Erythroblast (primary cell): ENCODE measurements at places on chromosomes 4 and X.

GRCh38 chr4:38672074-38672396 lies 8.0 kb downstream of the KLF3 start:
- DNase-seq: peak; percentile 58

GRCh38 chr4:153521999-153522801 lies 56.0 kb downstream of the TMEM131L start:
- no peak for DNase-seq

DNA sequence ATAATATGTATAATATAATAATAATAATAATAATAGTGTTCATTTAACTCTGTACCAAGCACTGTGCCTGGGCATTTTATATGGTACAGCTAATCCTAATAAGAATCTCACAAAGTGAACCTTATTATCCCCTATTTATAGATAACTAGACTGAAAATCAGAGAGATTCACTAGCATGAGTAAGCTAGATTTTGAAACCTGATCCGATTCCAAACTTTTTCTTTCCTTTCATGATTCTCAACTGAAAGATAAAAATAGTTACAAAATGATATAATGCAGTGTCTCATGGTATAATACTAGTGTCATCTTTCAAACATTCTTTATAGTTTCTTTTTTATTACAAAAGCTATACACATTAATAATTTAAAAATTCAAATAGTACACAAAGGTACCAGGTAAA lies 55.9 kb upstream of the RNF128 start:
- DNase-seq: no peak

DNA sequence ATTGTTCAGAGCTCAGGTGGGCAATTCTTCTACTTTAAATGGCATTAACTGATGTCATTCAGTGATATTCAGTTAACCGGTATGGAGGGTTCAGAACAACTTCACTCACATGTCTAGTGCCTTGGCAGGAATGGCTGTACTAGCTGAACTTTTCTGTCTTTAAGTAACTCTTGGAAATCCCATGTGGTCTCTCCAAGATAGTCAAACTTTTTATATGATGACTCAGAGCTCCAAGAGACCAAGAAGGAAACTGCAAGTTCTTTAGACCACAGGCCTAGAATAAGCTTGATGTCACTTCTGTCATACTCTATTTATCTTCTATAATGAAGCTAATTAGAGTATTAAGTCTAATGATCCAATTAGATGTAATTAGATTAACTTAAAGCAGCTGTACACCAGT lies 24.9 kb downstream of the LHFPL1 start:
- no peak for DNase-seq

DNA sequence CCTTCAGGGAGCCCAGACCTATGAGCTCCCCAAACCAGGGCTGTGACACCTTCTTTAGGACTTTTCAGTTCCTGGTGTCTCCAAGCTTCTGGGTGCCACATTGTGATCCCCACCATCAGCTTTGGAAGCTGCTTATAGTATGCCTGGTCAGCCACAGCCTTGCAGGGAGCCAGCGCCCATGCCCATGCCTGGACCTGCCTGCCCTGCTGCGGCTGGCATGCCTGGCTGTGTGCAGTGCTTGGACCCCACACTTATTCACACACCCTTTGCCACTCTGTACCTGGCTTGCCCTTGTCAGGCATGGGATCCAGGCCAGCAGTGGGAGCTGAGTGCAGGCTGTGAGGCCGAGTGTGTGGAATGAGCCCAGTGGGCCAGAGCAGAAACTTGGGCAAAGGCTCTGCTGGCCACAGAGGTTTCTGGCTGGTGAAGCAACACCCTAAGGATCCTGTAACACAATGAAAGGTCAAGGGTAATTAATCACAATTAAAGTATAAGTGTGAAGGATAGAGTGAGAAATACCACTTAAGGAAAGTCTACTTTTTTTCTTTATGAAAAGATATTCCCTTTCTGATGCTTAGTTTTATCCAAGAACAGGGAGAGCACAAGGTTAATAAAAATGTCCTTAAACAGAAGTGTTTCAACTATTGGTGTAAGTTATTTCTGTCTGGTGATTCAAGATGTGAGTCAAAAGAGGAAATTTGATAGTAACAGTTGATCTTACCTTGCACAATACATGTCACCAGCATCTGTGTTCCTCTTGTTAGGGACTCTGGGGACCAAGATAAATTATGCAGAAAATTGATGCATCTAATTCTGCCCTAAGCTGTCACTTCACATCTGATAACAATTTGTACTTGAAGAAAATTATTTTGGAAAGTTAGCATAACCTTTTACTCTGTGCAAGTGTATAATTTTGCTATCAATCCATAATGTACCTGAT lies 161.8 kb downstream of the FAM47A start:
- no peak for DNase-seq

GRCh38 chr4:78585633-78586032 lies 34.1 kb downstream of the ANXA3 start:
- no peak for DNase-seq

DNA sequence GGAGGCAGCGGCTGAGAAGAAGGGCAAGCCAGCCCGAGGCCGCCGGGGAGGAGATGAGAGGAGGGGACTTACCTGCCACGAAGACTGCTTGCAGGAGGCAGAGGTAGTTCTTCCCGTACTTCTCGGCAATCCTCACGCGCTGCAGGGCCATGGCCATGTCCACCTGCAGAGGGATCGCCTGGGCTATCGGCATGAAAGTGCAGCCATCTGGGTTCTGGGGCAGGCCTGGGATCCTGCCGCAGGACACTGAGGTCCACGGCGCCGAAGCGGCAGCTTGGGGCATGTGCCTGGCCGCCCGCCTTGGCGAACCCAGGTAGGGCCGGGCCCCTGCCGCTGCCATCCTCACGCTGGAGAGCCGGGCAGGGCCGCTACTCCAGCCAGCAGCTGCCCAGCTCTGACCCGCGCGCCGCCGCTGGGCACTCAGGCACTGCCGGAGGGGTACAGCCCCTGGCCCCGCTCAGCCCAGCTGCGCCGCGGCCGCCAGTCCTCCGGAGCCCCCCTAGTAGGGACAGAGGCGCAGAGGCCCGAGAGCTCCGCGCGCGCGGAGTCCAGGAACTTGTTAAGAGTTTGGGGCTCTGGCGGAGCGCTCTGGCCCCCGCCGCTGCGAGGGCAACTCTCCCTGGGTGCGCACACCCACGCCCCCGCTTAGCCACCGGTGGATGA lies 16.0 kb downstream of the MCF2 start:
- no peak for DNase-seq

DNA sequence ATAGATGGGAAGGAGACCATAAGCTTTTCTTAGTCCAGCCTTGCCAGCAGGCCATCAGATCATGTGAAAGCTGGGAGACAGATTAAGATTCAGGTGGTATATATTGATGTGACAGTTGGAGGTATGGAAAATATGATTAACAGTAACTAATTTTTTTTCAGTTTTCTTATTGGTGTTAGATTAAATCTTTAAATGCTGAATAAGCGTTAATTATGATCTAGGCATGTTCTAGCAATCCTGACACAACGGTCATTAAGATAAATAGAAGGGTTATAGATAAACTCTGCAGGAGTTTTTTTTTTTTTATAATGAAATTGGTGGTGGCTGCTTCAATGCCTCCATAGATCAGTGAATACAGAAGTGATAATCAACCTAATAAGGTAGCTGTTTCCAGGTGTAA lies 649.5 kb upstream of the TENM3 start:
- DNase-seq: no peak

GRCh38 chr4:62706423-62706822 lies 1506.3 kb downstream of the ADGRL3 start:
- DNase-seq: no peak

DNA sequence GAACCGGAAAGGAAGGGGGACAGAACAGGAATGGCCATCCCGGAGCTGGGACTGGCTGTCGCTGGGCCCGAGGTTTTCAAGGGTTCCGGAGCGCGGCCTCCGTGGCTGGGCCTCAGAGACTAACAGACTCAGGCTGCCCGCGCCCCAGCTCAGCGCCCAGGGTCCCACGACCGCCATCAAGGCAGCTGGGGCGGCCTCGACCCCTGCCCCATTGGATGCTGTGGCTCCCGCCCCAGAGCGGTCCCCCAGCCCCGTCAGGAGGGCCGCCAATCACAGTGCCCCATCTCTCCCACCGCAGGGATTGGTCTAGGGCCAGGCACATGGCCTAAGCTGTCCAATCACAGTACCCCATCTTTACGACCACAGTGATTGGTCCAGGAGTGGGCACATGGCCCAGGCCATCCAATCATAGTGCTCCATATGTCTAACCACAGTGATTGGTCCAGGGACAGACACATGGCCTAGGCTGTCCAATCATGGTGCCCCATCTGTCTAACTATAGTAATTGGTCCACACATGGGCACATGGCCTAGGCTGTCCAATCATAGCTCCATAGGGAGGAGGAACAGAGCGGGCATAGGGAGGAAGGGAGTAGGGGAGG lies 105.3 kb upstream of the NKX1-1 start:
- peak; percentile 31 for DNase-seq

- DNase-seq: no peak
These were observed 528.7 kb downstream of the TMA16 start for GRCh38 chr4:164023214-164023613.

- DNase-seq: no peak
These were observed 175.1 kb downstream of the PARM1 start for GRCh38 chr4:75107755-75108612.

DNA sequence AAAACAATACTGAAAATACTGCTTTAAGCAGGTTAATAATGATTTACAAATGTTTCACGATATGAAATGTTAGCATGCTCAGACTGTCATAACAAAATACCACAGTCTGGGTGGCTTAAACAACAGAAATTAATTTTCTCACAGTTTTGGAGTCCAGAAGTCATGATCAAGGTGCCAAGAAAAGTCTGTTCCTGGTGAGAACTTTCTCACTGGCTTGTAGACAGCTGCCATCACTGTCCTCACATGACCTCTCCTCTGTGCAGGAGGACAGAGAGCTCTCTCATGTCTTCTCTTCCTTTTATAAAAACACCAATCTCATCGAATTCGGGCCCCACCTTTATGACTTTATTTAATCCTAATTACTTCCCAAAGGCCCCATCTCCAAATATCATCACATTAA lies 426.7 kb downstream of the KLHL13 start:
- no peak for DNase-seq

GRCh38 chr4:83025563-83025962 lies 9.4 kb upstream of the COPS4 start:
- no peak for DNase-seq

GRCh38 chr4:134073711-134074110 lies 127.9 kb downstream of the PABPC4L start:
- no peak for DNase-seq

- DNase-seq: no peak
These were observed 199.9 kb upstream of the NEIL3 start for GRCh38 chr4:177109769-177110168.

- no peak for DNase-seq
These were observed 309.3 kb downstream of the ANK2 start for GRCh38 chr4:113358784-113359183.

DNA sequence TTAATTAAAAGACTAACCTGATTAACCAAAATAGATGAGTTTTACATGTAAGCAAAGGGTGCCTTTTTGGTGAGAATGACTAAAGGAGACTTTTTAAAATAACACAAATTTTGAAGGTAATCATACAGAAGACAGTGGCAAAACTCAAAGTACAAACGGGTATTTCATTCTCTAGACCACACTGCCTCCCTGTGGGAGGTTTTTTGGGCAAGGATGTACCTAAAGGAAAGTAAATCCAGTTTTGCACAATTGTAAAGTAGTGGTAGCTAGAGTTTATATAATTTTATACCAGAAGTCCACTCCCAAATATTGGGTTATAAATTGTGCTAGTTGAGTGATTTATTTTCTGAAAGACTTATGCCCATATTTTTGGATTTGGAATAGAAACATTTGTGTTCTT lies 201.0 kb downstream of the PAPSS1 start:
- DNase-seq: no peak

DNA sequence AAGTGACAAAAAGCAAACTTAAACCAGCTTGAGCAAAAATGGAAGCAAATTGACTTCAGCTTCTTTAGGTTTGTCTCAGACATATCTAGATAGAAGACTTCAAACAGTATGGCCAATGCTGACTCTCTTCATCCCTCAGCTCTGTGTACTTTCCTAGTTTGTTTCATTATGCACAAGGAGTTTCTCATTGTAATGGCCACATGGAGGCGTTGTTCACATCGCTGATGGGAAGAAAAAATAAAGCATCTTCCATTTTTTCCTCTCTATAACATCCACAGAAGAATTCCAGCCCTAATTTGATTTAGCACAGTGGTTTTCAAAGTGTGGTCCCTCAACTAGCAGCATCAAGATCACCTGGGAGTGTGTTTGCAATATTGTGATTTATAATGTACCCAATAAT lies 397.5 kb upstream of the PRKX start:
- DNase-seq: no peak

- DNase-seq: no peak
These were observed 147.7 kb downstream of the GASK1B start for GRCh38 chr4:158025131-158025530.

DNA sequence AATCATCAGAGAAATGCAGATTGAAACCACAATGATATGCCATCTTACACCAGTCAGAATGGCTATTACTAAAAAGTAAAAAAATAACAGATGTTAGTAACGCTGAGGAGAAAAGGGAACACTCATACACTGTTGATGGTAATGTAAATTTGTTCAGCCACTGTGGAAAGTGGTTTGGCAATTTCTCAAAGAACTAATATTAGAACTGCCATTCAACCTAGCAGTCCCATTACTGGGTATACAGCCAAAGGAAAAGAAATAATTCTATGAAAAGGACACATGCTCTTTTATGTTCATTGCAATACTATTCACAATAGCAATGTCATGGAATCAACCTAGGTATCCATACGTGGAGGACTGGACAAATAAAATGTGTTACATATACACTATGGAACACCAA lies 566.3 kb downstream of the STPG2 start:
- no peak for DNase-seq

- DNase-seq: peak; percentile 58
These were observed 29.5 kb upstream of the XIAP start for GRCh38 chrX:123830309-123830708.

DNA sequence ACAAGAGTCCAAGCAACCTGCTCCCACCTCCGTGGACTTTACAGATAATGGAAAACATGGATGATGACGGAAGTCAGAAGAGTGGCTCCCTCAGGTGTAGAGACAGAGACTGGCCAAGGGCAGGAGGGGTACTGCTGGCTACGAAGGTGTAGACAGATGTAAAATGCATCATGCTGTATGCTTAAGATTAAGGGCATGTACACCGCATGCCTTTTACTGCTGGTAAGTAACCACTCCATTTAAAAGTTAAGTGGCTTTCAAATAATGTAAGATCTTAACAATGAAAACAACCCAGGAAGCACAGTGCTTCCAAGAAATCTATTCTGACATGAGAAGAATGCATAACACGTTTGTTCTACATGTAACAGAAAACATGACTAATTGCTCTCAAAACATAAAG lies 76.9 kb upstream of the FAM9B start:
- no peak for DNase-seq
